ENCODE measurements at places on chromosomes 3 and 15.
A peak's percentile ranks its signal among the peaks of the same experiment; 100 is the strongest.

- no peak for DNase-seq
These were observed 63.7 kb upstream of the DAZL start for GRCh38 chr3:16668776-16669545.

- DNase-seq = no peak
These were observed 234.8 kb upstream of the NR2E3 start for GRCh38 chr15:71575474-71576045.

GRCh38 chr3:172062761-172063160 lies 23.4 kb downstream of the FNDC3B start:
- DNase-seq = no peak

- peak; percentile 74 for DNase-seq
These were observed 191.6 kb downstream of the GREM1 start for GRCh38 chr15:32909431-32909830.

DNA sequence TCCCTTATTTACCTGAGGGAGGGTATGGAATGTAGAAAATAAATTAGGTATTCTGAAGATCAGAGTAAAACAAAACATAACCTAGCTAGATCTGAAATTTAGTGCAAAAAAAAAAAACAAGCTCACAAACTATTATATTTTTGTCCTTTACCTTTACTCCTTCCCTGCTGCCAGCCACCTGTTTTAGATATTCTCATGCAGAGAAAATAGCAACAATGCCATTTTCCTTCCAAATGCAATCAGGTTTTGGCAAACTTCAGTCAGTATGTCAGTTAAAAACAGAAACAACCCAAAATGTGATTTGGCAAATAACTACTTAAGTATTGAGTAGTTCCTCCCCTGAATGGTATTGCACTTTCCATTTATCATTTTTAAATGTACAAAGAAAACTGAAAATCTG lies 35.8 kb downstream of the PEAK1 start:
- DNase-seq = no peak

GRCh38 chr3:129348734-129349133 lies 70.1 kb downstream of the HMCES start:
- no peak for DNase-seq

GRCh38 chr15:85821545-85821944 lies 26.8 kb upstream of the KLHL25 start:
- no peak for DNase-seq

GRCh38 chr3:184174646-184175492 lies at the start of gene AP2M1:
TSS of gene AP2M1 (plus strand) at chr3:184174855. CDS start at chr3:184176994, 2,139 bp downstream.
- peak; percentile 99 for DNase-seq

GRCh38 chr15:59545573-59545972 lies 66.0 kb upstream of the GCNT3 start:
- no peak for DNase-seq

GRCh38 chr15:67885175-67885523 lies 45.3 kb upstream of the RNU6-1 start:
- DNase-seq = no peak

GRCh38 chr3:102827386-102827785 lies 392.6 kb downstream of the ZPLD1 start:
- no peak for DNase-seq

GRCh38 chr3:82293867-82294266 lies 532.4 kb upstream of the GBE1 start:
- no peak for DNase-seq

DNA sequence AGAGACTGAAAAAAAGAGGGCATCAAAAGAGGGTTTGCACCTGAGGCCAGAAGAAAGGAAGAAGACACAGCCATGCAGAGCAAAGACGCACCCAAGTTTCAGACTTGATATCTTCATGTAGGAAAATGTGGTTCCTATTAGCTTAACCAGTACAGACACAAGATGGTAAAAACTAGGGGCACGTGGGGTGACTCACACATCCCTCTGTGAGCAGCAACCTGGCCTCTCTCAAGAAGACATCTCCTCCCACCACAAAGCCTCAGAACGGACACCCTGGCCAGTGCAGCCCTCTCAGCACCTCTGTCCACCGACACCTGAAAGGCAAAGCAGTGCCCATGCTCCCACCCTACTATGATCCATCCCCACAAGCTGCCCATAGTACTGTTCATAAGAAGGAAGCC lies 33.3 kb downstream of the GLB1 start:
- no peak for DNase-seq

DNA sequence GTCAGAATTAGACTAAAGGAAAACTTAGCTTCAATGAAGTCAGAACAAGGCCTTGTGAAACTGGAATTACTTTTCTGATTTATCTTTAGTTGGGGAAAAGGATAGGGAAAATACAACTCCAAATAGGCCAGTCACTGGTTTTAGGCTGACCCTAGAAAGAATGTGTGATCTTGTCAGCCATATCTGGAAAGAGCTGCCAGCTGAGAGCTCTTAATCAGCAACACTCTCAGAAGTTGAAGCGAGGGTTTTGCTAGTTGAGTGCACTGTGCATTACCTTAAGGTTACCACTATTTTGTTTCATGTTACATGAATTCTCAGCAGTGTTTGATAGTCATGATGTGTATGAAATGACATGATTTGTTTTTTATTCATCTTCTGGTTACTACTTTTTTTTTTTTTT lies 905.3 kb upstream of the ALCAM start:
- no peak for DNase-seq

DNA sequence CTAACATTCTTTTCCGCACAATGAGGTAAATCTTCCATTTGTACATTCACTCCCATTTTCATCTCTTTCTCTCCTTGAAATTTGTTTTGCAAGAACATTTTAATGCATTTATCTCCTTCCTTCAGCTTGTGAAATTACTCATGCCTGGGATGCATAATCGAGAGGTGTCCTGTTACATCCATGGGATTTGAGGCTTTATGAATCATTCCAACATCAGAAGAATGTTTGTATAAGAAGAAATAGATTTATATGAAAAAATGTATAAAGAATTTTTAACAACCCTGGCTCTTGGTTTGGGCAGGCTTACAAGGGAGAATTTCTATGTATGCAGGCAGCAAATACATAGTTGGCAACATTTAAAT lies 93.2 kb upstream of the MBNL1 start:
- DNase-seq = peak; percentile 91

GRCh38 chr3:185555101-185555501 lies 2.7 kb upstream of the LIPH start:
- DNase-seq = no peak

GRCh38 chr3:69409831-69410230 lies 23.9 kb upstream of the FRMD4B start:
- no peak for DNase-seq

GRCh38 chr3:127096256-127097071 lies 96.5 kb upstream of the PRR23E start:
- DNase-seq = no peak

GRCh38 chr3:67662733-67663132 lies 8.3 kb upstream of the SUCLG2 start:
- no peak for DNase-seq

DNA sequence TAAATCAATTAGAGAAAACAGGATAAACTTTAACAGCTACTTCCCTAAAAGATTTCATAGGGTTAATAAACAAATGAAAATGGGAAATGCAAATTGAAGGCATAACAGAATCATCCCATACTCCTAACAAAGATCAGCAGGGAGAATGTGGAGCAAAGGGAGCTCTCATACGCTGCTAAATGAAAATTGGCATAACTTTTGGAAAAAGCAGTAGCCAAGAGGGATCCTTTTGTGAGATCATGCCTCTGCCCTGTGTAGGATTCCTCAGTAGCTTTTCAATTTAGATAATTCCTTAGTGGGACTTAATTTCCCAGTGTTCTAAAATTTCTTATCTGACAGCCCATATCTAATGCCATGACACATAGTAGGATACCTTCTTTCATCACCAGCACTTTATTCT lies 18.2 kb downstream of the NIPA2 start:
- no peak for DNase-seq

GRCh38 chr3:147680837-147681483 lies 271.8 kb downstream of the ZIC1 start:
- no peak for DNase-seq

DNA sequence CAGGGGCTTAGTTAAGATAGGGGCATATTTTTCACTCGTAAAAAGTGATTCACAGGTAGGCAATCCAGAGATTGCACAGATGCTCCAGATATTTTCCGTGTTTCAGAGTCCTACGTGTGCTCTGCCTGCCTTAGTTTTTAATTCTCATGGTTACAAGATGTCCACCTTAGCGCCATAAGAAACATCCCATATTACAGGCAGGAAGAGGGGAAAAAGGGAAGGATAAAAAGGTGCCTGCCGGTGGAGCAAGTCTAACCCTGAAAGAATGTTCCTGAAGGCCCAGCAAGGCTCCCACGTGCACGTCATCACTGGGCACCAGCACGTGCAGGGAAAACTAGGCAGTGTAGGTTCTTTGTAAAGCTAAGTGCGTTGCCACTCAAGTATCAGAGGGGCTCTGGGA lies 10.1 kb upstream of the MOBP start:
- DNase-seq = no peak

DNA sequence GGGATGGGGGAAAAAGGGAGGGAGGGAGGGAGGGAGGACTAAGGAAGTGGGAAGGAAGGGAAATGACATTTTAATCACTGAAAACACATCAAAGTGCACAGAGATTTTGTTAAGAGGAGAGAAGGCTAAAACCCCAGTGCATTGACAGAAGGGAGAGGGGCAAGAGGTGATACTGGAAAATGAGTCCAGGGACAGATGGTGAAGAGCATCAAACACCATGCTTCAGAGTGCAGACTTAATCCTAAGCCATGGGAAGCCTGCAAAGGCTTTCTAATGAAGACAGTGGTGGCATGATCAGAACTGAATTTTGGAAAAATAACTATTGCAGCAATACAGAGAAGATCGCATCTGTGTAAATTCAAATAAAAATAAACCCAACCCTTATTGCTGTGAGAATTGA lies 41.8 kb downstream of the HGD start:
- DNase-seq = no peak

DNA sequence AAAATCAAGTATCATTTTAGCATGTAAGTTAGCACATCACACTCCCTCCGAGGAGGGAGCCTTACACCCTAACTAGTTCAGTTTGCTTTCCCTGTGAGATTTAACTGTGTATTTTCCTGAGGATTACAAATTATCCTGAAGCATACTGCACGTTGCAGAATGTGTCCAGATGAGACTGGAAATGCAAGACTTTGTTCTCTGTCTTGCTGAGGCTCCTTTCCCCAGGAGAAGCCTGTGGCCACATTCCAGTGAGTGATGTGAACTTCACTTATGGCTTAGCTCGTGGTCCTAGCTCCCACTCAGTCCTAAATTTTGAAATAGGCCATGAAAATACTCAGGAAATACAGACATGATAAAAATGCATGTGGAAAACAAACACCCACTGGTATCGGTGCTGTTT lies 23.7 kb downstream of the PDZRN3 start:
- no peak for DNase-seq

- DNase-seq = no peak
These were observed 67.1 kb downstream of the CEMIP start for GRCh38 chr15:80846031-80846815.

- DNase-seq = no peak
These were observed 9.9 kb downstream of the CAPN7 start for GRCh38 chr3:15215996-15216395.

- peak; percentile 54 for DNase-seq
These were observed 82.6 kb upstream of the MAGI1 start for GRCh38 chr3:66121318-66121717.

DNA sequence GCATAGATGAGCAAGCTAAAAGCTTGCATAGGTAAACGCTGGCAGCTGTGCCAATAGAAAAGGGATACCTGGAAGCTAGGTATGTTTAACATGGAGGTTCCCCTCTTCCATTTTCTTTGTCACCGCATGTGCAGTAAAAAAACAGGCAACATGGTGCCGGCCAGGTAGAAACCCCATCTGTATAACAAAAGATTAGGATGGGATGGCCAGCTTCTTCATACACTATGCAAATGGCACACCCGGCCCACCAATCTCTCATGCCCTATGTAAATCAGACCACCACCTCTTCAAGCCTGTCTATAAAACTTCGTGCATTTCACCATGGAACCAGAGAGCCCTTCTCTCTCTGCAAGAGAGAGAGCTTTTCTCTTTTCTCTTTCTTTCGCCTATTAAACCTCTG lies 224.3 kb upstream of the P2RY1 start:
- no peak for DNase-seq

DNA sequence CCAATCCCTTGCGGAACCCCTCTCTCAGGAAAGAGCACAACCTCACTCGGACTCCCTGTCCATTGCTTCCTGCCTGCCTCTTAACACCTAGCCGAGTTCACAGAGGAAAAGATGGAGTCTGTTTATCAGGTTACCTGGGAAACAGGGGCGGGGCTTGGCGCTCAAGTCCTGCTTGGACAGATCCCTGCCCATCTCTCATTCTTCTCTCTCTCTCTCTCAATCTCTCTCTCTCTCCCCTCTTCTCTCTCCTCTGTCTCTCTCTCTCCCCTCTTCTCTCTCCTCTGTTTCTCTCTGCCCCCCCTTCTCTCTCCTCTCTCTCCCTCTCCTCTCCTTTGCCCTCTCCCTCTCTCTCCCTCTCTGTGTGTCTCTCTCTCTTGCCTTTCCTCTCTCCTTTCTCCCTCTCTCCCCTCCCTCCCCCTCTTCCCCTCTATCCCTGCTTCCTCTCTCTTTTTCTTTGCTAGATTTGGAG lies at the start of gene EFHB:
EFHB (minus strand) TSS at position 120 of the 469 bp plus-strand sequence. CDS start 199 bp downstream, outside the sequence.
- DNase-seq = no peak

DNA sequence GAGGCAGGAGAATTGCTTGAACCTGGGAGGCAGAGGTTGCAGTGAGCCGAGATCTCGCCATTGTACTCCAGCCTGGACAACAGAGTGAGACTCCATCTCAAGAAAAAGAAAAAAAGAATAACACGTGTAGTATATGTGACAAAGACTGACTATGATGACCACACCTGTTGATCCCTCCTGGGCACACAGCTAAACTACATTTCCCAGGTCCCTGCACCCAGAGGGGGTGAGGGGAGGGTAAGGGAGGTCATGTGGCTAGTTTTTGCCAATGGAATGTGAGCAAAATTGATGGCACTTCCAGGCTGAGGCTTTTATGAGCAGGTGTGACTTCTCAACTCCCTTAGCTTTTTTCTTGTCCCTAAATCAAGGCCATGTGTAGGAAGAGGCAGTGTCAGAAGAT lies 58.2 kb downstream of the KLHL6 start:
- no peak for DNase-seq

- DNase-seq = no peak
These were observed 438.2 kb upstream of the ARRDC4 start for GRCh38 chr15:97522347-97522746.

DNA sequence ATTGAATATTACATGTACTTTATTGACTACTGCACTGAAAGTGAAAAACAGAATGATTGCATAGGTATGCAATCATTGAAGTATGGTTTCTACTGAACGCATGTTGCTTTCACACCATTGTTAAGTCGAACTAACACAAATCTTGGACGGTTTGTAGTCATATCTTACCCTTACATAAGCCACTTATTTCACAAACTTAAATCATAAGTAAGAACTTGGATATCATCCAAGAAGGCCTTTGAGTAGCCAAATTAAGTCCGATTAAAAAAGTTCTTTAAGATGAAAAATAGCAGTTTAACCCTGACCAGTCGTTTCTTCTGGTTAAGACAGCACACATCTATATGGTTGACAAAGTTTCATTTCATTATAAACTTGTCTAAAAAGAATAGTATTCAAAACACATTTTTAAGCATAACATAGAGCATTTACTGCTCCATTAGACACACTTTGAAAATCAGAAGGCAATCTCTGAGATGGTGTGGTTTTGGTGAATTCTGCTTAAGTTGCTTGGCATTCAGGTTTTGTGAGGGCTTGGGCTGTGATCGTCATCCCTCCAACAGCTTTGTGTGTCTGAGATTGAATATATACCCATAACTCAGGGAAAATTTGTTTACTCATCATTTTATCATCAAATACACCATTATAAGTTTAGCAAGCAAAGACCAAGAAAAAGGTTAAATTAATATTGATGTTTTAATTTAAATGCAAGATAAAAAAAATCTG lies 92.2 kb downstream of the NFKBIZ start:
- DNase-seq = no peak

GRCh38 chr15:73681063-73681462 lies 3.1 kb upstream of the CD276 start:
- DNase-seq = no peak

All from fibroblast of skin of left biceps (primary cell).